Nucleus accumbens (tissue), 56 donors: ENCODE measurements at places on chromosomes 1 and 21.
A peak's percentile ranks its signal among the peaks of the same experiment; 100 is the strongest.

- no peak for DNase-seq
Observed at GRCh38 chr1:46689897-46690296, 18.2 kb downstream of the TEX38 start.

DNA sequence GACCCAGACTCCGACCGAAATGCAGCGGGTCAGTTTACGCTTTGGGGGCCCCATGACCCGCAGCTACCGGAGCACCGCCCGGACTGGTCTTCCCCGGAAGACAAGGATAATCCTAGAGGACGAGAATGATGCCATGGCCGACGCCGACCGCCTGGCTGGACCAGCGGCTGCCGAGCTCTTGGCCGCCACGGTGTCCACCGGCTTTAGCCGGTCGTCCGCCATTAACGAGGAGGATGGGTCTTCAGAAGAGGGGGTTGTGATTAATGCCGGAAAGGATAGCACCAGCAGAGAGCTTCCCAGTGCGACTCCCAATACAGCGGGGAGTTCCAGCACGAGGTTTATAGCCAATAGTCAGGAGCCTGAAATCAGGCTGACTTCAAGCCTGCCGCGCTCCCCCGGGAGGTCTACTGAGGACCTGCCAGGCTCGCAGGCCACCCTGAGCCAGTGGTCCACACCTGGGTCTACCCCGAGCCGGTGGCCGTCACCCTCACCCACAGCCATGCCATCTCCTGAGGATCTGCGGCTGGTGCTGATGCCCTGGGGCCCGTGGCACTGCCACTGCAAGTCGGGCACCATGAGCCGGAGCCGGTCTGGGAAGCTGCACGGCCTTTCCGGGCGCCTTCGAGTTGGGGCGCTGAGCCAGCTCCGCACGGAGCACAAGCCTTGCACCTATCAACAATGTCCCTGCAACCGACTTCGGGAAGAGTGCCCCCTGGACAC is 534 bp downstream of the C1orf56 start:
- DNase-seq = peak; percentile 56

GRCh38 chr1:209375671-209376365 is 207.7 kb upstream of the CAMK1G start:
- no peak for DNase-seq

- no peak for DNase-seq
Observed at GRCh38 chr21:25563361-25564116, 43.7 kb downstream of the MRPL39 start.

GRCh38 chr1:115643225-115643624 is 1.5 kb downstream of the VANGL1 start:
- DNase-seq = no peak

DNA sequence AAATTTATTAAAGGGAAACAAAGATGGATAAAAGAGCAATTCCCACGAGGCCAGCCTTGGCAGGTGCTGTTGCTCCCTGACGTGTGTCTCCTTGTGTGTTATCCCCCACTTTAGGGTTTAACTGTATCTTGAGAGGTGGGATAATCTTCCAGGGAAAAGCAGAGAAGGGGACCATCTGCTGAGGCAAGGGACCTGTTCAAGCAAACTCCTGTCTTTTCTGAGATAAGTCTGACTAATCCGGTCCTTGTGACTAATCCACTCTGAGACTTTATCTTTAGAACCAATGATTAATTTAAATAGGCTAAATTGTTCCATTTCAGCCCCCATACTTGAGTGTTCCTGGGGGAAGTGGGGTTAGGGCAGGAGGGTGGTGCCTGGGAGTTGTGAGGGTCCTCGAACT is 163.6 kb downstream of the CAMTA1 start:
- DNase-seq = no peak
